Activated CD4-positive, alpha-beta T cell treated with anti-CD3 and anti-CD28 coated beads, Interleukin-2, amount 10 ng/mL, durations not matched to agents 7 days and 5 days (primary cell): ENCODE measurements at places on chromosomes 3 and 15.
A peak's percentile ranks its signal among the peaks of the same experiment; 100 is the strongest.

- no peak for DNase-seq
Measured at GRCh38 chr15:52287114-52287513, 8.5 kb downstream of the MYO5C start.

DNA sequence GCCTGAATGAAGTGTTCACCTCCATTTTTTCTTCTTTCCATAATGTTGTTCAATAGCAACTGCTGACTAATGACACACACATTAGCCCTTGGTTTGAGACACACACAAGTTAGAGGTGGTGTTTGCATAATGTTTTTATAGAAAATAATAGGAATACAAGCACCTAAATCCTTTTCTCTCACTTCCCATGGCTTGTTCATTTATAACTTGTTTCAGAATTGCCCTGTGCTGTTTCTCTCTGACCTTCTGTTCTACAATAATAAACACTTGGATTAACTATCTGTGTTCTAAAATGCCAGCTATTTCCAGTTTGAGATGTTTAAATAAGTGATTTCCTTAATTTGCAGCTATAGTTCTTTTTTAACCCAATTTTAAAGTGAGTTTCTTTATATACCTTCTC, 525.1 kb upstream of the ROBO2 start:
- no peak for DNase-seq

GRCh38 chr3:170142373-170142772, 39.2 kb downstream of the PHC3 start:
- DNase-seq, result no peak

DNA sequence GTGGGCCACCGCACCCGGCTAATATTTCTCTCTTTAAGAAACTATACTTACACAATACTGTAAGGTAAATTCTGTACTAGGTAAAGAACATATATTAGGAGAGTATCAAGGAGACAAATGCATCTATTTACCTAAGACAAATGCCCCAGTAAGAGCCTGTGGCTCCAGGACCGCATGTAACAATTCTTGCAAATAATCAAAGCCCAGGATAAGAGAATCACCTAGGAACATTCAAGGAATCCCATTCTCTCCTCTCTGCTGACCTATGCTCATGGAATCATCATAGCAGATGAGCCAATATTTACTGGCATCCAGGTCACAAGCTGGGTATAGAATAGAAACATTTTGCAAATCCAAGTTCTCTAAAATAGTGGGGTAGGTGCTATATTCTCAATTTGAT, 347.7 kb downstream of the FOXP1 start:
- no peak for DNase-seq

GRCh38 chr3:11643605-11644087, at the start of gene VGLL4:
VGLL4 (minus strand) TSS chr3:11643915; CDS start chr3:11643518, 397 bp downstream.
- DNase-seq, result peak; percentile 71

DNA sequence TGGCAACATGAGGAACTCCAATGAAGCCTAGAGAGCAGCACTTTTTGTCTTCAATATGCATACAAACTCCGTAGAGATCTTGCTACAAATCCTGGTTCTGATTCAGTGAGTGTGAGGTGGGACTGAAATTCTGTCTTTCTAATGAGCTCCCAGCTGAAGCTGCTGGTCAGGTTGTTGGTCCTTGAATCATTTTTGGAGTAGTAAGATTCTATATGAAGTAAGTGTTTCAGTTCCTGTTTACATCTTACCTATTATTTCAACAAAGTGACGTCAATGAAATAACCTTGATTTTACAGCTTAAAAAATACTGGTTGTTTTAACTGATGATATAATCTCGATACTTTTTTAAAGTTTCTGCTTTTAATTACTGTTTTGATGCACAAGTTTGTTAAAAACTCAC, 33.9 kb downstream of the SHQ1 start:
- DNase-seq, result no peak

DNA sequence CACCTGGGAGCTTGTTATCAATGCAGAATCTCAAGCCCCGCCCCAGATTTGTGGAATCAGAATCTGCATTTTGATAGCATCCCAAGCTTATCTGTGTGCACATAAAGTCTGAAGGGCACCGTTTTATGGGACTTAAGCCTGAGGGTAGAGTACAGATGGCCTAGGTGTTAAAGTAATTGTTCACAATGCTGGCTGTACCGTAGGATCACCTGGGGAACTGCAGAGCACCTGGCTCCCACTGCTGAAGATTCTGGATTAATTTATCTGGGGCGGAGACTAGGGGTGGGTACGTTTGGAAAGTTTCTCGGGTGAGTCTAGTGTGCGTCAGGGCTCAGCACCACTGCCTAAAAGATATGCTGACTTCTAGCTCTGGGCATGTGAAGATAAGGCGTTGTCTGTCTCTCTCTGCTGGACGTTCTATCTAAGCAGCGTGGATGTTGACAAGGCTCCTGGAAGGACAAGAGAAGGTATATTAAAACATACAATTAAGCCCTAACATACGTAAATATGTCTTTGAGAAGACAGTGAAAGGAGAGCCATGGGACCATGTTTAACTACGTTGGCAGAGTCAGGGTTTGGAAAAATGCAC, 63.2 kb upstream of the RASGRP1 start:
- DNase-seq, result no peak

- DNase-seq, result no peak
Measured at GRCh38 chr3:64255741-64256340, 30.6 kb upstream of the PRICKLE2 start.

GRCh38 chr3:78647726-78648125, 1120.1 kb downstream of the ROBO1 start:
- DNase-seq, result no peak

GRCh38 chr15:40932156-40932555, 3.0 kb downstream of the DLL4 start:
- DNase-seq, result no peak

GRCh38 chr15:70605606-70606410, 157.6 kb downstream of the UACA start:
- no peak for DNase-seq

DNA sequence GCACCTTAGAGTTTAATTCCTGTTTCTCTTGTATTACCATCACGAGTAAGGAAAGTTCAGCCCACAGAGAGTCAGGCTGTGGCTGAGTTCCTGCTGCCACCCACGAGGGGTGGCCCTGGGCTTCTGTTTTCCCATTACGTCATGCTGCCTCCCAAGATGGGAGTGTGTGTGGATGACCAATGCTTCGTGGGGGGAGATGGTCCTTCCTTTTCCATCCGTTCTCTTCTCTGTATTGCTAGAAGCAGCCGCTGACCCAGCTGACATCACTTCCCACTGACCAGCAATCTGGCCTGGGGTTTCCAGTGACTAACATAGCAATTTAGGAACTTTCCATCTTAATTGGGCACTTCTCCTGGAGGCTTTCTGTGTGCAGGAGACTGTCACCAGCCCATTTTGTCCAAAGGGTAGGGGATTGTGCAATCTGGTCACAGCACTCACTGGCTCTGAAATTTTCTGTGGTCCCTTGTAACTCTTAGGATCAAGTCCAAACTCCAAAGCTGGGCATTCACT, 9.3 kb downstream of the IRAK2 start:
- no peak for DNase-seq

- no peak for DNase-seq
Measured at GRCh38 chr3:156516284-156516683, 38.6 kb downstream of the SSR3 start.

DNA sequence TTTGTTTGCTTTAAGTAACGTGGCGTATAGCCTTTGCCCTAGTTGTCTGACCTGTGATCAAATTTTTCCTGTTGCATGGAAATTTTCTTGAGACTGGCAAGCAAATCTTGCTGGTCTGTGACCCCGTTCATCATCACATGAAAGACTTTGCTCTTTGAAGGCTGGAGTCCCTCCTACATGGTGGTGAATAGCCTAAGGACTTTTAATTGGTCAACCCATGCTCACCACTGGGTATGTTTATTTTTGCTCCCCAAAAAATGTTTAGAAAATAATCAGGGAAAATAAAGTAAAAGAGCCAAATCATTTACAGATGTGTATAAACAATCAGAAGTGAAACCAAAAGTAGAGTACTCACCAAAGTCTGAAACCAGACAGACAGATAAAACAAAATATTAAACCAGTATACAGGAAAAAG, 1075.3 kb upstream of the ALCAM start:
- DNase-seq, result no peak

DNA sequence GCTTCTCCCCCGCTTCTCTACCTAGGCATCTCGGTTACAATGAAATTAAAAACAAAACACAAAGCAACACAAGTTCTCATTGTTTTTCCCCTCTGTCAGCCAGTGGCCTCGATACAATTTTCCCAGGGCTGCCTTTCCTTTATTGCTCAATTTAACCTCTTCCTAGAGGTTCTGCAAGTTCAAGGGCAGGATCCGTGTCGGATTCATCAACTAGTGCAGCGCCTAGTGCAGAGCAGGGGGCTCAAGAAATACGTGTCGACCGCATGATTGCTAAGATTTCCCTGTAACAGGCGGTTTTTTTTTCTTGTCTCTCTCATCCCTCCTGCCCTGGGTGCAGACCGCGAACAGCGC, 1.4 kb upstream of the BHLHE40 start:
- no peak for DNase-seq

GRCh38 chr15:42727750-42728381, 9.1 kb downstream of the CDAN1 start:
- no peak for DNase-seq

DNA sequence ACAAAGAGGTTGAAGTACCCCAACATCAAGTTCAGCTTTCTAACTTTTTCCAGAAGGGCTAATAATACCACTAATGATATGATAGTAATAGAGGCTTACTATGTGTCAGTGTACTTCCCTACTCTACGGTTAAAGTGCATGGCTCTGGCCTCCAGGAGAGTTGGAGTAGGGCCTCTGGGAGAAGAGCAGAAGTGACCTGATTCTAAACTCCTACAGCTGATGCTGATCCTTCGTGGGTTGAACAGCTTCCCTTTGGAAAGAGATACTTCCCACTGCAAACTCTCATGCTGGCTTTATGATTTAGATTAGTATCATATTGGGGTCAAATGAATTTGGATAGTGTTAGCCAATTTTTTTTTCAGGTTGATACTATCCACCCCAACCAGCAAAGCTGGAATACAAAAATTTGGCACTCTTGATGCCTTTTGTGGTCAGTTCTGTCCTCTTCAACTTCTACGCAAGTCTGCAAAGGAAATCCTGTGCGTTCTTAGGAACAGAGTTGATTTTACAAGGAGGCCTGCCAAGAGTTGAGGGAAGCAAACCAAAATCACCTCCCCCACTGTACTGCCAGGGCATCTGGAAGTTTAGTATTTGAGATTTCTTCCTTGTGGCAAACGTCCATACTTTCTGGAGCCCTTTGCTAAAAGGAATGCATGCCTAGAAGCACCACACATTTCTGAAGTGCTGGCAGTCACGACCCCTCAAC, 17.8 kb downstream of the TMEM212 start:
- no peak for DNase-seq
